ENCODE measurements at places on chromosomes 1 and 21. TPM values are rescaled to one million over a fixed set of nuclear protein-coding genes. Genes with fewer than 3 reads are reported as not detected.

- DNase-seq: no peak
These were observed 5.3 kb upstream of the CELSR2 start for GRCh38 chr1:109243860-109244552.

- DNase-seq: peak; percentile 48
These were observed 15.7 kb downstream of the HSD11B1 start for GRCh38 chr1:209720326-209720725.

DNA sequence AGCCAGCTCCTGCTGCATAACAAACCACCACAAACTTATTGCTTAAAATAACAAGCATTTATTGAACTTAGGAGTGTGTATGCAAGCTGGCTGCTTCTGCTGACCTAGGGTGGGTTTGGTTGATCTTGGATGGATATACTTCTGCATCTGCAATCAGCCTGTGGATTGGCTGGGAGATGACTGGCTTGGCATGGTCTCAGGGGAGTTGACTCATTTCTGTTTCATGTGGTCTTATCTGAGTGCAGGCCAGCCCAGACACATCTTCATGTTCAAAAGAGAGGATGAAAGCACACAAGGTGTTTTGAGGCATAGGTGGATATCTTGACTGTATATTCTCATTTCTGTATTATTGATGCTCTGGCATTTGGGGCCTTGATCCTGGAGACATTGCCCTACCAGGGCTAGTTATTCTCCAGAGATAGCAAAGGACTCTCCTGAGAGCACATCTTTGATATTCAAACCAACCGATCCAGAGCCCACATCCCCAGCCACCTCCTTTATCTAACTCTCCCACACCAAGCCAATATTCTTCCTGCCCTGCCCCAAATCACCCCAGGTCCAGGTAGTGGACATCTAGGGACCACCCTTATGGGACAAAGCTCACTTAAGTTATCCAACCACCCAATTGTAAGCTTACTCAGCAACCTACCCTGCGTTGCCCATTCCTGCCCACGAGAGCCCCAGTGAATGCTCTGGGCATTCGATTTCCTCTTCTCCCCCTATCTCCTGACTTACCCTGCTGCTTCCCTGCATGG is 350.8 kb downstream of the PTPRU start:
- peak; percentile 51 for DNase-seq

- DNase-seq: no peak
These were observed 122.5 kb downstream of the SMYD3 start for GRCh38 chr1:246384616-246385015.

- no peak for DNase-seq
These were observed at the start of gene FCRL1 for GRCh38 chr1:157819896-157820295. FCRL1 (minus strand) TSS chr1:157820120; CDS start chr1:157820037, 83 bp downstream.

- DNase-seq: peak; percentile 48
These were observed 4.2 kb downstream of the PLA2G5 start for GRCh38 chr1:20074055-20074724.

DNA sequence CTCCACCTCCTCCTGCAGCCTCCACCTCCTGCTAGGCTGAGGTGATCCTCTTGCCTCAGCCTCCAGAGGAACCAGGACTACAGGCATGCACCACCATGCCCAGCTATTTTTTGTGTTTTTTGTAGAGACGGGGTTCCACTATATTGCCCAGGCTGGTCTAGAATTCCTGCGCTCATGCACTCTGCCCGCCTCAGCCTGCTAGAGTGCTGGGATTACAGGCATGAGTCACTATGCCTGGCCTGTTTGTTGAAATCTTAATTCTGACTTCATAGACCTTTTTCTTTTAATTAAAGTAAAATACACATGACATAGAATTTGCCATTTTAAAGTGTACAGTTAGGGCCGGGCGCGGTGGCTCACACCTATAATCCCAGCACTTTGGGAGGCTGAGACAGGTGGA is 42.7 kb downstream of the FAAP20 start:
- DNase-seq: no peak

Gene PTPRC
- 4.5 TPM for total RNA-seq

Gene APOBEC4
- not detected for total RNA-seq
